ENCODE measurements at places on chromosomes 12 and 14. TPM values are rescaled to one million over a fixed set of nuclear protein-coding genes. Genes with fewer than 3 reads are reported as not detected.

ABCD2 gene
- 1.5 TPM for total RNA-seq

NGB gene
- total RNA-seq = 1.7 TPM

GDF3 gene
- not detected for total RNA-seq

TAS2R10 gene
- not detected for total RNA-seq

COA8 gene
- 17.2 TPM for total RNA-seq

DPPA3 gene
- not detected for total RNA-seq

RABGGTA gene
- 43.5 TPM for total RNA-seq

RTL1 gene
- not detected for total RNA-seq

ZC2HC1C gene
- not detected for total RNA-seq

GALC gene
- total RNA-seq = 18.7 TPM

TAS2R30 gene
- total RNA-seq = 15.7 TPM

C12orf54 gene
- not detected for total RNA-seq

KRT6C gene
- total RNA-seq = 257 TPM

- DNase-seq = no peak
Measured at GRCh38 chr12:41439801-41440200, 251.7 kb downstream of the PDZRN4 start.

- no peak for DNase-seq
Measured at GRCh38 chr14:22607291-22607690, 9.2 kb downstream of the ABHD4 start.

DNA sequence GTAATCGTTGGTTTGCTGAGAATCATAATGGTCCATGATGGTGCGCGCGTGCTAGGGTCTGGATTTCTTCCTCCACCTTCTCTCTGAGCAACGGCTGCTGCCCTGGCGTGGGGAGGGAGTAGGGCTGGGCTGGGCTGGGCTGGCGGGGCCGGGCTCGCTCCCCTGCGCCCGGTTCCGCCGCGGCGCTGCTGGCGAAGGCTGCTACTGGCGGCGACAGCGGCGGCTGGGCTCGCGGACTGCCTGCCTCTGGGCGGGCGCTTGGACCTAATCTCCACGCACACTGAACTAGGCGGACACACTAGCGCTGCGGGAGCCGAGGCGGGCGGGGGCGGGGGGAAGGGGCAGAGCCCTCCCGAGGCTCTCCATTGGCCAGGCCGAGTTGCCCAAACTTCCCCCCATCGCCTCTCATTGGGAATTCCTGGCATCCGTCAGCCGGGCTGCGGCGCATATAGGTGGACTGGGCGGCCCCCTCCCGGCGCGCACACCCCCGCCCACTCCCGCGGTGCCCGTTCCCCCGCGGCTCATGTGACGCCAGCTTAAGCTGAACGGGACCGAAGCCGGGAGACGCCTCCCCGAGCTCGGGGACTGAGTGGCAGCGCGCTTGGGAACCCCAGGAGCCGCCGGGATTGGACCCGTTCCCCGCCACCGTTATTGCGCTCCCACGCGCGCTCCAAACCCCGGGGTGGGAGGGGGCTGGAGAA lies at the start of gene ACTN1:
ACTN1 (minus strand) TSS at position 282 of the 701 bp plus-strand sequence; CDS start at position 36, 246 bp downstream.
- DNase-seq = peak; percentile 98

- no peak for DNase-seq
Measured at GRCh38 chr14:71108398-71109119, 201.3 kb downstream of the PCNX1 start.

DNA sequence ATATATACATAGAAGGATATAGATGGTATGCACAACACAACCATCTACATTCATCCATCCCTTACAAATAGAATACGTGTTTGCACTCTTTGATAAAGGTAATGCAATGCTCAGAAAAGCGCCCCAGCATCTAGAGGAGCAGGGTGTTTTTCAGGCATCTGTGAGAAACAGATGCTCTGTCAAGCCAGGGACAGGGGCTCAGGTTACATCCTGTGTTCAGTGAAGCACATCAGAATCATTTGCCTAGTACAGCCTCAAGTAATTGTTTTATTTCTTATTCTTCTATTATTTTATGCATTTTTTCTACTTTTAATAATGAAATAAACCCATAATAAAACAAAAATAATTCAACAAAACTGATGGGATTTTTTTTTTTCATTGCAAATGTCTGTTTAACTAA lies 50.5 kb upstream of the HIF1A start:
- no peak for DNase-seq

DNA sequence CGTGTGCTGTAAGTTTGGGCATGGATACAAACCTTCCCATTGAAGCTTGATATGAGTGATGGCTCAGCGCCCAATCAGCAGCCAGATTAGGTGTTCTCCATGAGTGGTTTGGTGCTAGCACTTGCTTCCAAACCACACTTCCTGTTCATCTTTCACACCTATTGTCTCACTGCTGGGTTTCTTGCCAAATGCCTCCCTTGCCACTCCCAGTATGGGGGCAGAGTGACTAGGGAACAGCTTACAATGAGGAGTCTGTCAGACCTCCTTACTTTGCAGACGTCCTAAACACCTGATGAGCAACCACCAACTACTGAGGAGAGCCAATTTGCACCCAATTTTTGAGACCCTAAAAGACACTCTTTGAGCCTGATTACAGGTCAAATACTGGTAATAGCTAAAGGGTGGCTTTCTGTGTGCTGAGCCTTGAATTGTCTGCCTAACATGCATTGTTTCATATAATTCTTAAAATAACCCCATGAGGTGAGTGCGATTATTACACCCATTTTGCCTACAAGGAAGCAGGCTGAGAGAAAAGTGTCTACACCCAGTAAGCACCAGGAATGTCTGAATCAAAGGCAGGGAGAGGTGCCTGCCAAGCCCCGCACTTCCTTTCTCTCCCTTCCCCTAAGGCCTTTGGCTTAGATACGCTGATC lies 48.4 kb upstream of the FOS start:
- no peak for DNase-seq

DNA sequence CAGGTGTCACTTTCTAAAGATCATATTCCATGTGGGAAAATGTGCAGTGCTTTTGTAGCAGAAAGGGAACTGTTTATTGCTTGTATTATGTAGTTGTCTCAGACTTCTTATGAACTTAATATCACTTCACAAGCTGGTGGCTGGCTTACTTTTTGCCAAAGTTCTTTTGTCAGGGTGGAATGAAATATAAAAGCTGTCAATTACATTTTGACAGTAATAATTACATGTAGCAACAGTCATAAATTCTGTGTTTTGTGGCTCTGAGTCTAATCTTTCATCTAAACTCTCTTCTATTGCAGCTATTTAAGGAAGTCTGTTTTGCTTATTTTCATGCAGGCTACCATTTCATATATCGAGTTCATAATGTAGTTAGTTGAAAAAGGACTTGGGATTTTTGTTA lies 106.6 kb downstream of the OTOGL start:
- no peak for DNase-seq

GRCh38 chr12:64895526-64895925 lies 71.1 kb downstream of the TBC1D30 start:
- DNase-seq = no peak

DNA sequence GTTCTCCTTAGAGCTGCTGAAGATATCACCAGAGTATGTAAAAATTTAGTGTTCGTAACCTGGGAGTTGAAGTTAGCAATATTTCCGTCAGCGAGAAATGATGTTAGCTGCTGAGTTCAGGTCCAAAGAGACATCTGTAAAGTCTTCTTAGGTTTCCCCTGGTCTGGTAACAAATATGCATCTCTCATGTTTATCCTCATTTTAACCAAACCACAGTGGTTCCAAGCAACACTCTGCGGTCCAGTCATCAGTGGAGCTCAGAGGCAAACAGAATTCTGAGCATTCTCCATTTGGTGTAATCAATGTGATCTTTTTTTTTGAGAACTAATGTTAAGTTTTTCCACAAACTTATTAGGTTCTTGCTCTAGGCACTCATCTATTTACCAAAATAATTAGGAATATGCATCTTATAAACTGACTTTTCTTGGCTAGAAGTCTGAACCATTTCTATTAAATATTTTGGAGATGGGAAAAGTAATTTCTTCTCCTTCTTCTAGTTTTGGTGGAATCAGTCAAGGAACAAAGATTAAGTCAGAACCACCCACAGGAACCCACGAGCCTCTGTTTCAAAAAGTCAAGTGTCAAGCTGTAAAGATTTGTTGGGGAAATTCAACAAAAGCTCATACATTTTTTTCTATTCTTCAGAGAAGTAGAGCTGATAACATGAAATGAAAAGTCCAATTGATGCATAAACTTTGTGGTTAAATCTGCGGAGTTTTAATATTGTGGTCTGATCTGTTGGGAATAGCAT lies 64.7 kb downstream of the IFNG start:
- no peak for DNase-seq

DNA sequence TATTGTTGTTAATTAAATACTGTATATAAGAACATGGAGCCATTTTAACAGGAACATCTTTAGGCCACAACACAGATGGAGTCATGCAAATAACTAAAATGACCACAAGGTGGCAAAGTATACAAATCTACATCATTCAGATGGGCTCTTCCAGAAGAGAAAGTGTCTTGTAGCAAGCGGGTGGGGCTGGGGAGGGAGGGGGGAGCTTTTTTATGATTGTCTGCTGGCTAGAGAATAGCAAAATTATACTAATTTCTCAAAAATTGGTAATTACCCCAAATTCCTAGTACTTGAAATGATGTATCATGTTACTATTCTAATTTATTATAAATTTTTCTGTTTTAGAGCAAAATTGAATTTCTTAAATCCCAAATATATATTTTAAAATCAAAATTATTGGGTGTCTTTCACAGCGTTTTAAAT lies 378.7 kb downstream of the PRKD1 start:
- no peak for DNase-seq

- no peak for DNase-seq
Measured at GRCh38 chr12:2183556-2184541, 131.1 kb downstream of the CACNA1C start.

DNA sequence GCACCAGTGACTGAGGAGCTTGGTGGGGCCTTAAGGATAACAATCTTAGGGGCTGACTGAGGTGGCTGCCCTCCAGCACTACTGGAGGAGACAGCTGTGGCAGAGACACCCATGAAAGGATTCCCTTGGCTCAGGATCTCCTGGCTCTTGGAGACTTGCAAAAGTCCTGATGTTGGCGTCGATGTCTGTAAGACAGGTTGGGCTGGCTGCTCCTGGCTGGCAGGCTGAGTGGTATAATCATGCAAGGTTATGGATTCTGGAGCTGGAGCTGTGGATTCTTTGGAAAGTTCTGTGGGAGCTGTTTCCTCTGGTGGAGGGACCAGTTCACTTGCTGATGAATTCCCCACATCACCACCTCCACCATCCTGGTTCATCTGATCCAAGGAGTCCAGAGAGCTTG lies 24.8 kb downstream of the CHD8 start:
- DNase-seq = no peak

GRCh38 chr14:31937730-31938346 lies 139.3 kb upstream of the ARHGAP5 start:
- DNase-seq = no peak

DNA sequence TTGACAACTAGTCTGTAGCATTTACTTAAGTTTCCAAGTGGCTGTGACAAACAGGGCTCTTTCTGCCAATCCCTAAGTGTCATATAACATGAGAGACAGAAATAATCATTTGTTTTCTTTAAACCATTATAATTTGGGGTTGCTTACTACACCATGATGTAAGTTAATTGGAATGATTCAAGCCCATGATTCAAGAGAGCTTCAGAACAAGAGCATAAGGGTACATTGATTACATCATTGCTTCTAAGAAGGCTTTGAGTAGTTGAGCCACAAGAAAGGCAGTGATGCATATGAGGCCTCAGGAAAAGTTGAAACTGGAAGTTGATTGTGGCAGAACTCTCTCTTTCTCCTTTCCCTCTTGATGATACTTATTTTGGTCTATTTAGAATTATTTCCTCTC lies 444.0 kb downstream of the CCER1 start:
- no peak for DNase-seq

- no peak for DNase-seq
Measured at GRCh38 chr14:102063808-102064429, 22.9 kb downstream of the HSP90AA1 start.

DNA sequence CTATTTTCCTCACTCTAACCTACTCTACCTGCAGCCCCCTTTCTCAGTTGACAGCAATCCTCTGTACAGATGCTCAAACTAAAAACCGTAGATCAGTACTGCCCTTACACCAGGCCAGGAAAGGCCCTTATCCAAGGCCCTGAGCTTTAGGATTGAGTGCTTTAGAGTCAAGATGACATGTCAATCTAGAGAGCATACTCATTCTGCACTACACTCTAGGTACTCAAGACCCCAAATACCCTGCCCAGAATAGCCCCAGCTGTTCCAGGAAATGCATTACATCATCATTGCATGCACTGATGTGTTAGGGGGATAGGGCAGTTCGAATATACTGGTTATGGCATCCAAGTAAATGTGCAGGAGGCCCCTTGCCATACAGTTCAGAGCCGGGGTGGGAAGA lies 3.5 kb upstream of the PHLDA1 start:
- DNase-seq = no peak

DNA sequence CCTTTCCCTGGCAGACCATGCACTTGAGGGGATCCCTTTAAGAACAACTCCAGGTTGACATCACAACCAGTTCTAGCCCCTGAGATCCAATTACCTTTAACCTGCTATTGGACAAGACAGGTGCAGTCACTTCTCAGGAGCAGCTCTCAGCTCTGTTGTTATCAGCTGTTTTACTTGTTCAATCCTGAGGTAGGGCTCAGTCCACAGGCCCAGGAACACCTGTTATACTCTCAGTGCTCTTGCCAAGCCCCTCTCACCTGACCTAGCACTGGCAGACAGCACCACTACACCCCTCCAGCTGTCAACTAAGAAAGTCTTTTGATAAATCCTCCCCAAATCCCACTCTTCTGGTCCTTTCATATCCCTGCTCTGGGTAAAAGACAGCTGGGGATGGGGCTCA lies 163.9 kb upstream of the TMTC2 start:
- DNase-seq = no peak

- peak; percentile 56 for DNase-seq
Measured at GRCh38 chr12:129723260-129723659, 180.6 kb downstream of the TMEM132D start.

DNA sequence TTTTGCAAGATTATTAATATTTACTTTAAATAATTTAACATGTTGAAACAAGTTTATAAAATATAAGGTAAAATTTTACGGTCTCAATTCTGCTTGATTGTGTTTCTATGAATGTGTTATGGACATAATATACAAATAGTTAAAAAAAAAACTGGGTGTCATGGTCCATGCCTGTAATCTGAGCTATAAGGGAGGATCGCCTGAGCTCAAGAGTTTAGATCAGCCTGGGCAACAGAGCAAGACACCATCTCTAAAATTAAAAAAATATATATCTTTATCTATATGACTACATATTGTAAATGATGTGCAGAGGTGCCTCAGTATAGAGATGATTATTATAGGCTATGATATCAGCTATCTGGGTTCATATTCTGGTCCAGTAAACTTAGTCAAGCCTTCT lies 9.9 kb downstream of the PAPOLA start:
- DNase-seq = no peak

DNA sequence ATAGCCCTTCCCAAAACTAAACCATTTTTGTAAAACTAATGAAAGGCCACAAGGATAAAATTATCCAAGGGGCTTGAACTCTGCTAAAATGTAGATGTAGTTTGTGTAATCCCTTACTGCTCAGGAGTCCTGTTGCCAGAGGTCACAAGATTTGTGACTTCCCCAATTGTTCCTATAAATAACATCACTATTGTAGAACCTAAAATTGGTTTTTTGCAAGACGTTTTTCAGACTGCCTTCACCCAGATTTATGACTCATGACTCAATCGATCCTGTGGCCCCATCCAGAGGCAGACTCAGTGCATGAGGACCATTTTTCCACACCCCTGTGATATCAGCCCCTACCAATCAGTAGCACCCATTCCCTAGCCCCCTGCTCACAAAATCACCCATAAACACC lies 61.5 kb upstream of the RASSF8 start:
- no peak for DNase-seq

Data from vagina (tissue), 2 donors.